Fibroblast of skin of left quadriceps (primary cell): ENCODE measurements at places on chromosomes 7 and 10.

- DNase-seq = no peak
These were observed 8.1 kb upstream of the TAS2R16 start for GRCh38 chr7:123003539-123004126.

GRCh38 chr7:93004906-93005305 is 112.9 kb downstream of the SAMD9 start:
- no peak for DNase-seq

DNA sequence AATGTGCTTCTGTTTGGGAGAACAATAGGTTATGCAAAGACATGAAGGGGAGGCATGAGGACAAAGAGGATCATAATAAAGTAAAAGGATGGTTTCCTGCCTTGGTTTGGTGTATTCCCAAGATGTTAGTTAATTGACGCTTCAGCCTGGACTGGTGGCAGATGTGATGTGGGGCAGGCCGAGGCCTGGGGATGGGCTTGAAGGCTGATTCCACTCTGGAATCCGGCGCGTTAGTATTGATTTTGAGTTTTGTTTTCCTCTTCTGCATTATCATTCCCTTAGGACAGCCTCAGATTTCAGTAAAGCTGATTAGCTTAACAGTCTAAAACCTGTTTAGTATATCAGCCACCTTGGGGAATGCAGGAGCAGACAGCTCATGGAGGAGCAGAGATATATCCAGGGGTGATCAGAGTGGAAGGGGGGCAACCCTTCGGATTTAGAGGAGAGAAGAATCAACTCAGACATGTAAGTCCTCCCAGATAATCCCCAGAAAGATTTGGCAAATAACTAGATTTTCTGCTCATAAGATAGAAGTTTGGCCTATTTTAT is 159.8 kb upstream of the MTPN start:
- DNase-seq = no peak

- DNase-seq = no peak
These were observed 424.2 kb upstream of the LRGUK start for GRCh38 chr7:133702960-133703359.

DNA sequence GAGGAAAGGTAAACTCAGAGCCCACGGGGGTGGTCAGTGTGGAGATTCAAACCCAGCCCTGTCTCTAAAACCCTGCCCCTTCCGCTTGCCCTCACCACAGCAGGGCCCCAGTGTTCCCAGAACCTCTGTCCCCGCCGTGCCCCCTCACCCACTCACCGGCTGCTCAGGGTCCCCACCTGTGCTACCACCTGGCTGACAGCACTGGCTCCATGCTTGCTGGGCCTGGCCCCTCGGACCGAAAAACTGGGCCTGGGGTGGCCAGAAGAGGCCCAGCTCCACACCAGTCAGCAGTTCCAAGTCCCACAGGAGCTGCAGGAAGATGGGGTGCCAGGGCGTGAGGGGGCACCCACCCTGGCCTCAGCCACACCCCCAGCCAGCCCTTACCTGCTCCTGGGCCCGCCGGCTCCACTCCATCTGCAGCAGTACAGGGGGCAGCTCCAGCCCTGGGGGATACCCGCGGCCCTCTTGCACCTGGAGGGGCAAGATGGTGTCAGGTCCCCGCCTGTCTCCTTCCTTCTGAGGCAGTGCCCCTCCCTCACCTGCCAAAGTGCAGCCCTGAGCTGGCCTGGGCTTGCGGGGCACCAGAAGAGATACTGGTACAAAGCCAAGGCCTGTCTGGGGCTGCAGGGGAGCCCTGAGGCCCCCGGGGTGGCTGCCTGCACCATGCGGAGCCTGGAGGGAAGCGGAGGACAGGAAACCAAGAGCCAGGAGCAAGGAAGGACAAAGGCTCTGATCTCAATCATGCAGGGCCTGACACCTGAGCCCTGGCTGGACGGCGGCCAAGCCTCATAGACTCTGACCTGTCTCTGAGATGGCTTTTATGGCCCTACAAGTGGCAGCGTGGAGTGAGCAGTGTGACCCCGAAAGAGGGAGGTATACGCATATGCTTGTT is 11.7 kb downstream of the ATP6V1F start:
- no peak for DNase-seq

DNA sequence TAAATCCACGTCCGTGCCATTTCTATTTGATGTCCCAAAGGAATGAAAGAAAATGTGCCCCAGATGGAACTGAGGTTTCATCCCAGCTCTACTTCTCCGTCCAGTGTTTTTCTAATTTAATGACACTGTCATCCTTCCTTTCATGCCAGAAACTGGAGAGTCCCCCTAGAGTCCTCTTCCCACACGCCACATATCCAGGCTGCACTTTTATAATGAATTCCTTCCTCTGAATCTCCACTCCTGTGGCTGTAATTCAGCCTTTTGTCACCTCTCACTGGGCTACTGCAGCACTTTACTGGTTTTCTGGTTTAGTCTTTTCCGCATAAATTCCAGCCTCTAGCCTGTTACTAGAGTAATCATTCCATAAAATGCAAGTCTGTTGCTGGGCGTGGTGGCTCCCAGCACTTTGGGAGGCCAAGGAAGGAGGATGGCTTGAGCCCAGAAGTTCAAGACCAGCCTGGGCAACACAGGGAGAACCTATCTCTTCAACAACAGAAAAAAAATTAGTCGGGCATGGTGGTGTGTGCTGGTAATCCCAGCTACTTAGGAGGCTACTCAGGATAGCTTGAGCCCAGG is 142.6 kb upstream of the RHEB start:
- no peak for DNase-seq

- DNase-seq = peak; percentile 10
These were observed 41.1 kb downstream of the SIRT1 start for GRCh38 chr10:67925449-67926005.

DNA sequence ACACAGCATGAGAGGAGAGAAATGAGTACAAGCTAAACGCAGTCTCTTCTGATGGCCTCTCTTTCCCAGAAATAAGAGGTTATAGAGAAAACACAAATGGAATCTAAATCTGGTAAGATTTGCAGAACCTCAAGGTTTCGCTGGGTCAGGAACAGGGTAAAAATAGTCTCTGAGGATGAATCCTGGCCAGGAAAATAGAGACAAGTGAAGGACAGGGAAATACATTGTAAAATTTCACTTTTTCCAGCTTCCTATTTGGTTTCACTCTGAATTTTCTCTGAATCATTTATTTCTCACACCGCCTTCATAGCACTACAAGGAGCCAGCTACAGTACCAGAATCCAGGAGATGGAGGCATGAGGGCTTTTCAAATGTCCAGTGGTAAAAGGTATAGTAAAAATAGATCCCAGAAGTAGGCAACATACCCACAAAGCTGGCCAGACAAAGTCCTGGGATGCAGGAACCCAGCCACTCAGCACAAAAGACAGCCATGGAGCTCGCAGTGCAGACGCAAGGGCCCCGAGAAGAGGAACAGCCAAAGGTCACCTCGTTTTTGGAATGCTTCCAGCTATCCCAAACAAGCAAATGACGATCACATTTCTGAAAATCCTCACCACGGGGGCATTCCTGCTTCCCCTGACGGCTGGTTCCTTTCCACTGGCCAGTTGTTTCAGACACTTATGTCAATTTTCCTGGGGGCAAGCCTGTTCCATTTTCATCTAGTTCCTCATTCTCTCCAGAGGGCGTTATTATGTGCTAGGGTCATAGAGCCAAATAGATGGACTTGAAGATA is 21.5 kb upstream of the IKZF1 start:
- DNase-seq = no peak

DNA sequence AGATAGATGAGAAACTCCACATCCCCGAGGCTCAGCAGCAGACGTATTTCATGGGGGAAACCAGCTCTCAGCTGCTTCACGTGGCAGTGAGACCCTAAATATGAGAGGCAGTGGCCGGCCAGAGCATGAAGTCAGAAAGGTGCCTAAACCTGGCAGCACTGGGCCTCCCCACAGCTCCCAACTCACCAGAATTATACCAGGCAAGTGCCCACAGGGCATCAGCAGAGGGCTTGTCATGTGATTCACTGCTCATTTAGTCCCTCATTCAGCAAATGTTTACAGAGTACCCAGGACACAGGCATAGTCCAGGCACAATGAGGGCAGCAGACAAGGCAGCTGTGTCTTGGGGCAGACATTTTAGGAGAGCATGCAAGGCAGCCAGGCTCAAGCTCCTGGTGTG is 212.6 kb downstream of the PTPRN2 start:
- DNase-seq = no peak

DNA sequence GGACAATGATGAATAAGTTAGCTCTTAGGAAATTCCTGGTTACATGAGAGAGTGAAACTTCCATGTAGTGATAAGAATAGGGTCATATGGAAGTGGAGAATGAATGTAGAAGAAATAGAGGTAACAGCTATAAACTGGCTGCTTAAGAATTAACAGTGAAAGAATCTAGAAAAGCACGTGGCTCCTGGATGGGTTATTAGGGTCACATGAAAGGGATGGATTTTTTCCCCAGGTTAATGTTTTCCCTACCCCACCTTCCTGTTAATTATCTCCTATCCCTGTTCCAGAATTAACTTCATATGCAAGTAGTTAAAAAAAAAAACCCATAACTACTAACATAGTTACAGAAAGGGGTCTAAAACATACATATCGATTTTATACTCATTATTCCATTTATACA is 58.0 kb downstream of the ANKIB1 start:
- no peak for DNase-seq

DNA sequence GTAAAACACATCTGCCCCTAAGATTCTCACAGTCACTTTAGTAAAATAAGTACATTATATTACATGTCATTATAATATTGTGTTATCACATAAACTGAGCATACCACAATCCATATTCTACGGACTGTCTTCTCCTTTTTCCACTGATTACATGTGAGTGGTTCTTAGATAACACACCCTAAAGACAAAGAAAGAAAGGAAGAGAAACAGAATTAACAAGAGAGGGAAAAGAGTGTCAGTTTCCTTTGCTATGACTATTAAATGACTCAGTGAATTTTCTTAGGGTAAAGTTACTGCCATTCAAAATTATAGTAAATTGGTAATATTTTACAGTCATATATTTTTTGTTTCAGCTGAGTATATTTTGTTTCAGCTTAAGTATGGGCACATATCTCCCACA is 268.3 kb downstream of the TWIST1 start:
- no peak for DNase-seq

DNA sequence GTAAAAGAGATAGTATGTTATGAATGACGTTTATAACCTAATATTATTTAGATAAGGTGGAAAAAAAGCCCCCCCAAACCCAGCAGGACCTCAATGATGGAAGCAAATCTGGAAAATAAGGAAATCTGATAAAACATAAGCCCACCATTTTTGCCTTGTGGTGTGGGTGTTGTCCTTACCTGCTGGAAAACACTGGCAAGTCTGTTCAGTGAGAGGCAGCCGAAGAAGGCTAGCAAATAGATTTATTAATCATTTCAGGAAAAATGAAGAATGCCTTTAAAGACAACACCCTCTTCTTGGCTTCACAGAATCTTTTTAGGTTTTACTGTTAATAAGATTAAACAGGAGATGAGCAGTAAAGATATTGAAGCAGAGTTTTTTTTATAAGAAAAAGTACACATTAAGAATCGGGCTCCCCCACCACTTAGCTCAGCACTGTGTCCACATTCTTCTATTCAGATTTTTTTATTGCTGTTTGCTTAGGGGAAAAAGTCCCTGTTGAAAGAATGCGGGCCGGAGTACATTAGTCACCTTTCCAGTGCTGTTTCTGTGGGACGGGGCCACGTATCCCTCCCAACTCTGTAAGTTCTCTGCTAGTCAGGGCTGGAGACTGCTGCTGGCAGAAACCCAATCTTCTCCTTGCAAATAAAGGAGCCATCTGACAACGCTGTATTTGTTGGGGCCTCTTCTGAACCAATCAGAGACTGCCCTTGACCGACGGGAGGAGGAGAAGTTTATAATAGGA is 104.1 kb downstream of the EVX1 start:
- DNase-seq = peak; percentile 59

GRCh38 chr7:50275430-50275829 is 29.1 kb upstream of the IKZF1 start:
- no peak for DNase-seq

- DNase-seq = no peak
These were observed 154.7 kb upstream of the ZMIZ1 start for GRCh38 chr10:78914060-78914378.

- DNase-seq = no peak
These were observed 86.5 kb downstream of the ARMH3 start for GRCh38 chr10:101969412-101969922.

GRCh38 chr7:111499027-111499426 is 63.3 kb downstream of the IMMP2L start:
- DNase-seq = no peak

DNA sequence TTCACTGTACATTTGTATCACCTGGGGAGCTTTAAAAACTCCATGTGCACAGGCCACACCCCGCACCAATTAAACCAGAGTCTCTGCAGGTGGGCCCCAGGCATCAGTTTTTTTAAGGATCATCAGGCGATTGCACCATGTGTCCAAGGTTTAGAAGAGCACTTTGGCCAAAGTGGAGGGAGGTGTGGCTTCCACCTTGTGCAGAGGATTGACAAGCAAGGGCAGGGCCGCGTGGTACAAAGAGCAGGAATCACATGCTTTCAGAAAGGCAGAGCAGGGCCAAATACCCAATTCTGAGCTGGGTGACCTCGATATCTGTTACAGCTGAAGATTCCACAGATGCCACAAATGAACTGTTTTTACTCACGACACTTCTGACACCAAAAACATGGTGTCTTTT is 52.4 kb downstream of the NOC3L start:
- no peak for DNase-seq

DNA sequence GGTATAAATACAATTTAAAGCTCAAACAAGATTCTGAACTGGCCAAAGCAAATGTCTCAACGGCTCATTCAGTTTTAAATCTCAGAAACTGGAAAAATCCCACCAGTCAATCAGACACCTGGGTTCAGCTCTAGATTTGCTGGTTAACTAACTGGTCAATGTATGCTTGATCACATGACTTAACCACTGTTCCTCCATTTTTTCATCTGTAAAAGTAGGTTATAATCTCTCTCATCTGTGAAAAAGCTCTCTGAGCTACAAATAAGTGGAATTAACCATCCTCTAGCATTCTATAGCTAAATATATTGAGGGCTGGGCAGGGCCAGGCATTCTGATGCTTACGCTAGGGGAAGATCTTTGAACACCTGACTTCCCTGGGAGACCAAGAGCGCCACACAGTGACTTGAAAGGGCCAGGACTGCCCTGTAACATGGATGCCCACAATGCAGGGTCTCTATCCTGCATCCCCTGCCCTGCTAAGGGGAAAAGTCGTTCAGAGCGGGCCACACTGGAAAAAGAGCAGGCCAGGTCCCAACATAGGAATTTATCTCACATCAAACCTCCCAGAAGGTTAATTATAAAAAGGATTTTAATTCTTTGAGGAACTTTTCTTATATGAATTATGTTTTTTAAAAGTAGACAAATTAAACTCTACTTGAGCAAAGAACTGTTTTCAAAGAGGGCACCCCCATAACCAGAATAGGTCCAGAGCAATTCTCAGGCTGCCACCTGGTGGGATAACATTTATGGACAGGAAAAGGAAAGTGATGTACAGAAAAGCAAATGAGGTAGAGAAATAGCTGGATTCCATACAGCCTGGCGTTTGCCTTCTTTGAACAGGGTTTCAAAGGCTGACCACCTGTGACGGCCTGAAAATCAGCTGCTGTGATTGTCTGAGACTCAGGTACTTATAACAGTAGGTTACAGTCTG is 1.8 kb downstream of the RP9 start:
- DNase-seq = no peak

GRCh38 chr7:158818325-158819213 is 10.7 kb downstream of the ESYT2 start:
- peak; percentile 60 for DNase-seq
